ENCODE measurements at places on chromosomes 16 and 17. TPM values are rescaled to one million over a fixed set of nuclear protein-coding genes. Genes with fewer than 3 reads are reported as not detected.

CCL3 gene
- polyA plus RNA-seq: 6.2 TPM

RABEP1 gene
- polyA plus RNA-seq: 53.3 TPM

ARHGDIG gene
- polyA plus RNA-seq: 0.64 TPM

DNA sequence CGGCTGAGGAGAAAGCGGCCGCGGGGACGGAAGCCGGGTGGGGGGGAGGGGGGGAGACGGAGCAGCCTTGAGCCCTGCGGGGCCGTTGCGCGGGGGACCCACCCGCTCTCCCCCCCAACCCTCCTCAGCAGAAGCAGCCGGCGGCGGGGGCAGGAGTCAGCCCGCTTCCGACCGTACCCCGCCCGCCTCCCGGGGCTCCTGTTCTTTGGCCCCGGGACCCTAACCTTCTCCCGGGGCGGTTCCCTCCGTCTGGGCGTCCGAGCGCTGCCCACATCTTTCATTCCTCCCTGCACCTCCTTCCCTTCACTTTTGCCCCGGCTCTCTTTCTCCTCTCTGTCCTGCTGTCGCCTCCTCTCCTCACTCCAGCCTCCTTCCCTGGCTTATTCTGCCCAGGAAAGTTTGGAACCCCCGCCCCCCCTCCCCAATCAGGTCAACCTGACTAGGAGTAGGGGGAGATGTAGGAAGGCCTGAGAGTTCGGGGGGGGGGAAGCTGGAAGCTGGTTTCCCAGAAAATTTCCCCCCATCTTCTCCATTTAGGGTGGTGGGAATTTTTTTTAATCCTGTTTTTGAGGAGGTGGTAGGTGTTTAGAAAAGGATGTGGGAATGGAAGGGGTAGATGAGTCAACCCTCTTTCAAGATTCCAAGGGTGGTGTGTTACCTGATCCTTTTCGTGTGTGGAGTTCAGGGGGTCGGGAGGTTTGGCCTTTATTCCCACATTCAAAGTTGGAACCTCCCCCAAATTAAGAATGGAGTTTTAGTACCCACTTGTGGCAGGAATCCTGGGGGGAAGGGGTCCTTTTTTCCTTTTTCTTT is 427 bp upstream of the NLK start:
- DNase-seq: no peak

GRCh38 chr16:48164907-48165715 is 9.3 kb upstream of the ABCC12 start:
- peak; percentile 63 for DNase-seq

GRCh38 chr16:14354561-14355351 is 275.3 kb downstream of the PARN start:
- no peak for DNase-seq

- DNase-seq: no peak
Measured at GRCh38 chr17:41024697-41025096, 2.3 kb downstream of the KRTAP1-5 start.

- DNase-seq: no peak
Measured at GRCh38 chr17:1786708-1787107, 24.8 kb downstream of the SERPINF1 start.
